Kidney capillary endothelial cell (primary cell): ENCODE measurements at places on chromosomes 11 and 22.

DNA sequence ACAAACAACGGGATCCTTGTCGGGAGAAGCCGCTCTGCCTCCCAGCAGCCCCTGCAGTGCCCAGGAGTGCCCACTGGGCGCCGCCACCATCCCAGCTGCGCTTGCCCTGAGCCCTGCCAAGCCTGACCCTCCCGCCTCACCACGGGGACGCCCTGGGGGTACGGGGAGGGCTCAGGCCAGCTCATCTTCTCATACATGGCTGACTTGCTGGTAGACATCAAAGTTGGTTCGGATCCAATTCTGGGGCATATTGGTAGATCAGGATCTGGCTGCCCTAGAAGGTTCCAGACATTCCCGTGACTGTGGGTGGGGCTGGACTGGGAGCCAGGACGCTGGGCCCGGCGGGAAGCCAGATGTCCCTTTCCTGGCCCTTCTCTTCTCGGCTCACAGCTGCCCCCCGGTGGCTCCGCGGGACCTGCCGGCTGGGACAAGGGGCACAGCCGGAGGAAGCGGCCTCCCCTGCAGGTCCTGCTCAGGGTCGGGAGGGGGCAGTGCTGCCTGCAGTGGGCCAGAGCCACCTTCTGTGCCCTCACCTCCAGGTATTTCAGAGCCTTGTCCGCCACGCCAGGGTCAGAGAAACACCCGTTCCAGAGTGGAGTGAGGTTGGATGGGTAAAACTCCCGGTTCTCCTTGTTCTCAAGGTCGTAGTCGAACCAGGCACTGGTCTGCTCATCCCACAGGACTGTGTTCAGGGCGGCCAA, 10.6 kb upstream of the TREH start:
- DNase-seq = peak; percentile 85

DNA sequence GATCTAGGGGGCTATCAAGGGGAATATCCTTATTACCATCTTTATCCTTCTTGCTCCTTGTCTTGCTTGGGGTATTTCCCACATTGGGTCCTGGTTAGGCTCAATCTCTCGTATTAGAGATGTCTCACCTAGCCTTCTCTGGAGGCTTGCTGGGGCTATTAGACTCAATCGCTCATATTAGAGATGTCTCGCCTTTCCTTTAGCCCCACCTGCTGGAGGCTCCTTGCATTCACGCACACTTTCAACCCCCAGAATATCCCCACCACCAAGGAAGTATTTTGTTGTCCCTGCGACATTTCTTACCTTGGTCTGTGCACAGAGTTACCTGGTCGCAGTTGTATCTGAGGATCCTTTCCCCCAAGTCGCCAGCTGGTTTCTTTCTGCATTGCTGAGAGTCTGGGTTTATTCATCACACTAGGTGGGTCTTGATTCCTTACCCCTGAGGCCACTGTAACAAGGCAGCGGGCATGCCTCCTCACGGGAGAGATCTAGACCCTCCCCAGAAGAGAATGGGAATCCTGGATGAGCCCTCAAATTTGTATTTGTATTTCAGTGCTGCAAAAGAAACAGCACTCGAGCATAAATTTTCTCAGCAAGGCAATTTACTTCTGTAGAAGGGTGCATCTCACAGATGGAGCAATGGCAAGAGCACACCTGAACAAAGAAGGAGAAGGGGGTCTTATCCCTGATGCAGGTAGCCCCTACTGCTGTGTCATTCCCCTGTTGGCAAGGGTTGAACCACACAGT, 15.9 kb upstream of the HYLS1 start:
- DNase-seq = peak; percentile 48

DNA sequence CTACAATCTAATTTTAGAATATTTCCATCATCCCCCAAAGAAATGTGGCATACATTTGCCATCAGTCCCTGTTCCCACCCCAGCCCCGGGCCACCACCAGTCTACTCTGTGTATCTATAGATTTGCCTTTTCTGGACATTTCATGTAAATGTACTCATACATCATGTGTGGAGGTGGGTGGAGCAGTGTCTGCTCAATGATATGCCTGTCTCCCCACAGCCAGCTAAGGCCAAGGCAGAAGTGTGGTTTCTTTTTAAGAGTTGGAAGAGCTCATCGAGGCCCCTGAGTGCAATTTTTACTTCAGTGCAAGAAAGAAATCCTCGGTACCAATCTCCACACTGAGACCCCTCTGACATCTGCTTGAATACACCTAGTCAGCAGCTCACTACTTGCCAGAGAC, 80.5 kb downstream of the TP53I11 start:
- DNase-seq = no peak

GRCh38 chr22:37529652-37530345, 10.6 kb upstream of the CARD10 start:
- DNase-seq = no peak

DNA sequence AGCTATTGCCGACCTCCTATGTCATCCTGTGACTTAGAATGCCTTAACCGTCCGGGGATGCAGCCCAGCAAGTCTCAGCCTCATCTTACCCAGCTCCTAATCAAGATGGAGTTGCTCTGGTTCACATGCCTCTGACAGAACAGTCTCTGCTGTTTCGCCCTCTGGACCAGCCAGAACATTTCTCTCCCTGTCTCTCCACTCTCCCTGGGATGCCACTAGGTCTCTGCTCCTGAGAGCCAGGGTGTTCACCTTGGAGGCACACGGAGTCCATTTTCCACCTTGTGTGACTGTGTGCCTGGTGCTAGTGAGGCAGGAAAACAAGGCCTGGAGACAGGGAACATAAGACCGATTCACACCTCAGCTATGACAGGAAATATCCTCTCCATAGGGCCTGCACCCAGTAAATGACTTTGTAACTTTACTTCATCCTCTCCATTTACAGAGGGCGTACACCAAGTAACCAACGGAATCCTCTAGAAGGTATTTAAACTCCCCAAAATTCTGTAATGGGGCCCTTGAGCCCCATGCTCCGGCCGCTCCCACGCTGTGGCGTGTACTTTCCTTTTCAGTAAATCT, 16.8 kb upstream of the B4GALNT4 start:
- no peak for DNase-seq

DNA sequence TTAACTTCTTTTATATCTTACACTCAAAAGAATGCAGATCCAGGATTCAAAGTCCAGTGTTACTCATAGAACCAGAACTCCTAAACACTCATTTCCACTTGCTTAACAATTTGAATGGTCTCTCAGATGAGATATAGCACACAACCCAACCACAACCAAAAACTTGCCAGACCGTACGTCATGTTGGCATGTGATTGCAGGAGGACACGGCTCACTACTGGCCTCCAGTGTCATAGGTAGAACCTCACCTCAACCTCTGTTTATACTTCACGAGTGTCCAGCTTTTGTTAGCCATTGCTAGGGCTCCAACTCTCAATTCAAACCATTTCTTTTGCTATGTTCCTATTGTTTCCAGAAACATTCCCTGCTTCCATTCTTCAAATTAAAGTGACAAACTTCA, 58.5 kb upstream of the PDGFD start:
- DNase-seq = no peak

- no peak for DNase-seq
Measured at GRCh38 chr11:111372538-111372937, 6.5 kb downstream of the POU2AF1 start.

DNA sequence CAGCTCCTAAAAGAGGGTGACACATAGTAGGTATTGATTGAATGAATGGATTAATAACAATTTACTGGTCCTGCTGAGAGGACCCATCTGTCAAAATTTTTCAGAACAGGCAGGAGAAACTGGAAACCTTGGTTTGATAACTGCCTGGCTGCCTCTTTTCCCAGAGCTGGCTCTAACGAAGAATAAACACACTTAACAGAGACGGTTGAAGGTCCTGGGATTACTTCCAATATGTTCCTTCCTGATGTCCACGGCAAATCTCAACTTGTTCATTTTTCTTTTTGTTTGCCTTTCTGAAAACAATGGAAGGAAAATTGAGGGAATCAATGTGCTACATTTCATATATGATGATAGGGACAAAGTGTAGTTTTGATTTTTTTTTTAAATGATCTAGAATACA, 76.5 kb upstream of the SYT13 start:
- DNase-seq = no peak

DNA sequence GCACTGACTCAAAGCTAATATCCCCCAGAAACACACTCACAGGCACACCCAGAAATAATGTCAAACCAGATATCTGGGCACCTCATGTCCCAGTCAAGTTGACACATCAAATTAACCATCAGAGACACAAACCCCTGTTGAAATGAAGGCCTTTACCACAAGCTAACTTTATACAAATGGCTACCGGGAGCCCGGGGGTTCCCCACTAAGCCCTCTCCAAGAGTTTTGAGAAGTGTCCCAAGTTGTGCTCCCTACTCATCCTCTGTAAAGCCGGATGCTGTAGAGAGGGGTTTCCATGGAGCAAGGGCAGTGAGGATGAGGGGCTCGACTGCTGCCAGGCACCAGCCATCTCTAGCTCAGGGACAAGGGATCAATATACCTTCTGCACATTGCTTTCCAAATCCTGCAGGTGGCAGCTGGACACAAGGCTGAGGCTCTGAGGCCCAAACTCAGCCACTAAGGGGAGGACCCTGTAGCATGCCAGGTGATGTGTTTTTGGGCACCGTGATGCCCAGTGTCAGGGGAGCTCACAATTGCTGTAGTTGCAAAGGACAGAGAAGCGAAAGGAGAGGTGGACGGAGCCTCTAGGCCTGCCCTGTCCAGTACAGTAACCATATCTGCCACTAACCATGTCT, 145.7 kb downstream of the TTC17 start:
- DNase-seq = no peak

GRCh38 chr22:19718456-19719049, 4.2 kb downstream of the SEPTIN5 start:
- DNase-seq = no peak

DNA sequence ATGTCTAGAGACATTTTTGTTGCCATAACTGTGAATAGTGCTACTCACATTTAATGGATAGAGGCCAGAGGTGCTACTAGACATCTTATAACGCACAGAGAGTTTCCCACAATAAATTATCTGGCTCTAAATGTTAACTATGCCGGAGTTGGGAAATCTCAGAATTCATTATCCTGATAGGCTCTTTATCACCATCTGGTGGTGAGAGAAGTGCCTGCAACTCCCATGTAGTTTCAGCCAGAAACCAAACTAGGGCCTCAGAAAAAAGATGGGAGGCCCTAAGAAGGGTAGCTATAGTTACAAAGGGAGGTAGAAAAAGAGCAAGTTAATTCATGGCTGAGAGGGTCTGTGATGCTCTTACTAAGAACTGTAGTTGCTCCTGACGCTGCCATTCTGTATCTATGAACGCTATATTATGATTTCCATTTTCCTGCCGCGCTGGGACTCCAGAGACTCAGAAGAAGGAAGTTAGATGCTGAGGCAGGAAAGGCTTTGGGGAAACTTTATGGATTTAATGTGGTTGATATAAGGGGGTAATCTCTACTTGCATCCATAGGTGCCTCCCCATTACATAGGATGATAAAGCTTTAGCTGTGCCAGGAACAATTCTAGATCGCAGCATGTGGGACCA, 22.9 kb upstream of the MRPL17 start:
- DNase-seq = peak; percentile 72

DNA sequence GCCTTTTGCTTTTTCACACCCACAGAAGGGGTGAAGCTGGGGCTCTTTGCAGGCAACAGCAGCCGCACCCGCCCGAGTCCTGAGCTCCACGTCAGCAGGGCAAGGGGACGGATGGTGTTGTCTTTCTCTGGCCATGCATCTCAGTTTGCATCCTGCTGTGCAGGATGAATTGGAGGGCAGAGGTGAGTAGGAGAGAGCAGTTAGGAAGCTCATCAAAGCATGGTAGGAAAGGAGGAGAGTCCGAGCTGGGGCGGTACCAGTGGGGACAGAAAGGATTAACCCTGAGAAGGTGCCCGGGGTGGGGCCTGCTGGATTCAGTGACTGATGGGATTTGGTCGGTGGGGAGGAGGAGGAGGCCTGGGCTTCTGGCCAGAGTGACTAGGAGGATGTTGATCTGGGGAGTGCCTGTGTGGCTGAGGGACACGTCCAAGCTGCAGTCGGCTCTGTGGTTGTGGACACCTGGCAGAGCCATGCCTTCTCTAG, 14.6 kb downstream of the FAM83F start:
- DNase-seq = no peak

GRCh38 chr11:15295695-15296094, 181.0 kb downstream of the INSC start:
- DNase-seq = no peak

- no peak for DNase-seq
Measured at GRCh38 chr22:30190574-30190973, 56.0 kb downstream of the LIF start.
